ENCODE measurements at places on chromosomes 6 and 20.

GRCh38 chr6:6788394-6789032 lies 200.0 kb downstream of the LY86 start:
- DNase-seq, result no peak

GRCh38 chr6:90460051-90460450 lies 126.8 kb downstream of the MAP3K7 start:
- DNase-seq, result no peak

DNA sequence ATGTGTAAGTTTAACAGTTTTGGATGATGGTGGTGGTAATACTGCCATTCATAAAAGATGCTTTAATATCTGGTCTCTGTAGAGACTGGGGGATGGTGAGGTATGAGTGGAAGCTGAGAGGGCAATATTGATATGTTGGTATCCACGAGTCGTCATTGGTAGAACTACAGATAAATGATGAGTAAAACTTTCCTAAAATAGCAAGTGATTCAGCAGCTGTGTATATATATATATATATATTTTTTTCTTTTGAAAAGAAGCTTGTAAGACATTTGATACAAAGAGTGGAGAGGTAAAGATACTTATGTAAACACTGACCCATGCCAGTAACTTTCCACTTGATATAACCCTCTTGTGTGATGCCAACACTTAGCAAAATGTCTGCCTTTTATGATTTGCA lies 41.7 kb upstream of the CITED2 start:
- no peak for DNase-seq

- no peak for DNase-seq
These were observed 252.6 kb downstream of the DLL1 start for GRCh38 chr6:170038251-170038650.

GRCh38 chr6:157066781-157067491 lies 256.4 kb downstream of the TMEM242 start:
- DNase-seq, result no peak

DNA sequence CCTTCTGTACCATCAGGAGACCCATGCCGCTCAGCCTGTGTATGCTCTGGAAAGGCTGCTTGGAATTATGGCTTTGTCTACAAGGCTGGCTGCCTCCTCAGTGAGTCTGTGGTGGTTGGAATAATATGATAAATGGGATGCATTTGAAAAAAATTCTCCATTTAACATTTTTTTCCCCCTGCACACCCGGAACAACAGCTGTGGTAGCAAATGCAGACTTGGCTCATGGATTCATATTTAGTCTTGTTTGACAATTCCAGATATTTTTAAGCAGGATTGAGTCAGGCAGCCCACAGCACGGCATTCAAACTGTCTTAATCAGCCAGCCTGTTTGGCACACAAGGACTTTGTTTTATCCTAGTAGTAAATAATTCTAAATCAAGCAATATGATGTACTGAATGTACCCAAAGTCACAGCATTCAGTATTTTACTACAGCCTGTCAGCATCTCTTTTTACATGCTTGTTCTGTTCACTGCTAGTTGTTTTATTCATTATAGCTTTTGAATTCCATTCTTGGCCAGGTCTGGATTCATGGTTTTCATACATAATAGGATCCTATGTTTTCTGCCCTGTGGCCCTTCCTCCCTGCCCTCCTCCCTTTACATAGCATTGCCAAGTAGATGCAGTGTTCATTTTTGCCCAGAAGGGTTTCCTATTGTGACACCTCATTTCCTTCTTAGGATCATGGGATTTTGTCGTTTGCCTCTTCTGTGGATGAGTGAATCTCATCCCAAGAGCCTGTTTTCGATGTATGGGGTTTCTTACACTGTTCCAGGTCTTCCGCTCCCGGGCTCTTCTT lies 68.1 kb downstream of the LRRC1 start:
- no peak for DNase-seq

DNA sequence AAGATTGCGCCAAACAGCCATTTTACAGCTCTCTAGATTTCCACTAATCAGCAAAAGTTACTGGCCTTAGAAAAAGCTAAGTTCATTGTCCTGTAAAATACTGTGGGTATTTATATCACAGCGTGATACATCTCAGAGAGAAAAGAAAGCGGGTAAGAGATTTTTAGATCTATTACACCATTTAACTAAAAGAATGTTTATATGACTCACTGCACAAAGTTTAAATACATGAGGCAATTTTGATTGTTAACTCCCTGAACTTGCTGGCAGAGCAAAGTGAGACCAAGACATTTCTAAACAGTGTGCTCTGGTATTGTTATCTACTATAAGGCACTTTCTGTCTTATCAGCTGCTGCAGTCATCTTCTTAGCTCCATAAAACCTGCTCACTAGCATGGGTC lies 314.3 kb downstream of the EPHA7 start:
- no peak for DNase-seq

GRCh38 chr6:92110403-92110802 lies 1309.0 kb downstream of the EPHA7 start:
- no peak for DNase-seq

- DNase-seq, result no peak
These were observed 467.5 kb downstream of the PRKN start for GRCh38 chr6:162260027-162260426.

DNA sequence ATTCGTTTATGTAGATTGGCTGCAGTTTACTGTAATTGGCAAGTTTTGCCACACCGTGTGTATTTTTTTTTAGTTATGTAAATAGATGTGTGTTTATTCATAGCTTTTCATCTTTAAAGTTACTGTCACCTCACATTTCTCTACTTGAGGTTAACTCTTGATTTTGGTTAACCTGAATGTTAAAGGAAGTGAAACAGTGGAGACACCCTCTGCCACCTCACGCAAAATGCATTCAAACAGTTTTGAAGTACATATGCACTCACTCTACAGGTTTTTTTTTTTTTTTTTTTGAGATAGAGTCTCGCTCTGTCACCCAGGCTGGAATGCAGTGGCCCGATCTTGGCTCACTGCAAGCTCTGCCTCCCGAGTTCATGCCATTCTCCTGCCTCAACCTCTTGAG lies 17.7 kb downstream of the OR2A4 start:
- DNase-seq, result no peak

DNA sequence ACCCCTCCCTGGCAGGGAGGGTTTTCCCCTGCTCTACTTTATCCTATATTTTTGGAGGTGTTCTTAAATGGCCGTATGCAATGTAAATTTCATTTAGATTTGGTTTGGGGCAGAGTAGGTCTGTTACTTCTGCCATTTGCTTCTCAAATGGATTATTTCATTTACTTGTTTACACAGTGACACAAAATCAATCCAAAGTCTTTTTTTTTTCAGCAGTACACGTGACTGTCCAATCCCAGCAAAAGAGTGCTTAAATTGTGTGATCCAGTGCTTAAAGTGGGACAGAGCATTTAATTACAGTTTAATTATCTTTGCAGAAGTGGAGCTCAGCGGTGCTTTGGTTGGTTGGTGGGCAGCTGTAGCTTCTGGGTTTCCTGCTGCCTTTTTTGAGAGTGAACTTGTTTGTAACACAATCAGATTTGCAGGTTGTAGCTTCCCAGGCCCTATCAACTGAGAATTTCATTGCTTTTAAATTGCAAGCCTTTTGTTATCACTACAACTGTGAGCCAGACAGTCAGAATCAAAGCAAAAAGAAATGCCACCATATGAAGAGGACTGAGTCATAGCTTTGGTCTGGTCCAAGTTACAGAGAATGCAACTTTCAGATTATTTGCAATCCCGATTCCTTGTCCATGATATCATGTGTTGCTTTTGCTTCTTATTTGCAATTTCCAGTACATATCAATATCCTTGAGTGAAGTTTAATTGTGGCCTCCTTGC lies 216.9 kb downstream of the DOK5 start:
- no peak for DNase-seq

- no peak for DNase-seq
These were observed 37.4 kb upstream of the HDAC2 start for GRCh38 chr6:114008331-114008730.

DNA sequence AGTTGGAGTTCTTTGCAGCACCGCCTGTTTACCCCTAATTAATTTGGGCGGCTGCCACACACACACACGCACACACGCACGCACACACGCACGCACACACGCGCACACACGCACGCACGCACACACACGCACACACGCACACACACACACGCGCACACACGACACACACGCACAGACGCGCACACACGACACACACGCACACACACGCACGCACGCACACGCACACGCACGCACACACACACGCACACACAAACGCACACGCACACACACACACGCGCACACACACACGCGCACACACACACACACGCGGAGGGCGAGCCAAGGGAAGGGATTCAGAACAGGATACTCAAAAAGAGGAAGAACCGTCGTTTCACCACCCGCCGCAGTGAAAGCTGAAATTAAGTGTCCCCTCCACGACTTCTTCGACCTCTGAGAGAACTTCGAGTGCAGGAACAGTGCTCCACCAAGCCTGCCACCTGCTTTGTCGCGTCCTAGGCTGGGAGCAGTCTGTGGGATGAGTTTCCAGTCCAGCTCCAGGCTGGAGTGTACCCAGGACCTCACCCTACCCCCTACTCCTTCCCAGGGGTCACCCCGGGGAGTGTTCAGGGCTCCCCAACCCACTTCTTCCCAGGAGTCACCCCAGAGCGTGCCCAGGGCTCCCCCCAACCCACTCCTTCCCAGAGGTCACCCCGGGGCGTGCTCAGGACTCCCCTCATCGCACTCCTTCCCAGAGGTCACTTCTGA lies 1.1 kb downstream of the RNASET2 start:
- DNase-seq, result peak; percentile 34

DNA sequence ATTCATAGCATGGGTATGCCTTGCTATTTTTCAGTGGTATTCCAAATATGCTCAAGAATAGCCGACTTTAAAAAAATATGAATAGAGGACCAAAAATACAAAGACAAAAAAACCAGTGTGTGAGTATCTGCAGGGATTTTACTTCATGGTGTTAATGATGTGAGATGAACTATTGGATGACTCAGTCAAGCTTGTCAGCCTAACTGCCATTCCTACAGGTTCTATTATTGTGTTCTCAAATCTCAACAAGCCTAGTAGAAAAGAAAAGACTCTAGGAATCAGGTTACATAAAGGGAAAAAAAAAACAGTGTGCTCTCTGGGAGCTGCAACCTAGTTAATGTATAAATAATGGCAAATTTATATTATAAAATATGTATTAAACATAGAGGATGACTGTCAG lies 588.4 kb upstream of the BTBD3 start:
- DNase-seq, result no peak

DNA sequence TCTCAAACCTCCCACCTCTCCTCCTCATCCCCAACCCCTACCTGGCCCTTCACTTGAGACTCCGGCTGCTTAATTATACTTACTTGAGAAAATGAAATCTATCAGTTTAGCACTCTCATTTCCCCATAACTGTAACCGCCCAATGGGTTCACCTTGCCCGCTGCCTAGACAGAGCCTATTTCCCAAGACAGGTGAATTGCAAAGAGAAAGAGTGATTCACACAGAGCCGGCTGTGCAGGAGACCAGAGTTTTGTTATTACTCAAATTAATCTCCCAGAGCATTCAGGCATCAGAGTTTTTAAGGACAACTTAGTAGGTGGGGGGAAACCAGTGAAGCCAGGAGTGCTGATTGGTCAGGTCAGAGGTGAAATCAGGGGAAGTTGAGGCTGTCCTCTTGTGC lies 301.4 kb upstream of the CDYL start:
- no peak for DNase-seq

- DNase-seq, result no peak
These were observed 73.8 kb upstream of the GATA5 start for GRCh38 chr20:62549499-62550086.

DNA sequence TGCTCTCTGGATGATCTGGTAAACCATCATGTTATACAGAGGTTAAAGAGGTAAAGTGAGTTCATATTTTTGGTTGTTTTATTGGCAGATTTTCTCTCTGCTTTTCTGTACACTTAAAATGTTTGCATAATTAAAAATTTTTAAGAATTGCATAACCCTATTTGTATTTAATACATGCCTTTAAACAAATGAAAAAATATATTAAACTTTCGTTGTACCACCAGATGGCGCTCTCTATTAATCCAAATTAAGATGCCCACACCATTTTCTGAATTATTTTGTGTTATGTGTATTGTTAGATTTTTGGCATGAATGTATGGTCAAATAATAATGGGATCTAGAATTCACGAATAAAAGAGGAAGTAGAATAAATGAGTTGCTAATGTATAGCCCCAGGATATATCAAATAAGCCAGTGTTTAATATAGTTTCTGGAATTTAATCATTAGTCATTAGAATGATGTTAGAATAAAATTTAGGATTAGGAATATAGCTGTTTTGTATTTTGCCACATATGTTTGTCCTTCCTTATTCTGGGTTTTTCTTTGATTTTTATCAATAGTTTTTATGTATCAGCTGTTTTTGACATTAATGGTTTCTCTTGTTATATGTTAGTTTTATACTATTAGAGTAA lies 38.9 kb downstream of the SMAP1 start:
- no peak for DNase-seq

- DNase-seq, result no peak
These were observed 33.0 kb downstream of the HNF4A start for GRCh38 chr20:44388466-44389023.

GRCh38 chr20:48609491-48609978 lies 218.3 kb downstream of the PREX1 start:
- DNase-seq, result no peak

GRCh38 chr6:30972816-30973215 lies 10.7 kb upstream of the MUC21 start:
- no peak for DNase-seq

Measured in right kidney (tissue), 9 donors.